ENCODE measurements at places on chromosomes 13 and 19.

DNA sequence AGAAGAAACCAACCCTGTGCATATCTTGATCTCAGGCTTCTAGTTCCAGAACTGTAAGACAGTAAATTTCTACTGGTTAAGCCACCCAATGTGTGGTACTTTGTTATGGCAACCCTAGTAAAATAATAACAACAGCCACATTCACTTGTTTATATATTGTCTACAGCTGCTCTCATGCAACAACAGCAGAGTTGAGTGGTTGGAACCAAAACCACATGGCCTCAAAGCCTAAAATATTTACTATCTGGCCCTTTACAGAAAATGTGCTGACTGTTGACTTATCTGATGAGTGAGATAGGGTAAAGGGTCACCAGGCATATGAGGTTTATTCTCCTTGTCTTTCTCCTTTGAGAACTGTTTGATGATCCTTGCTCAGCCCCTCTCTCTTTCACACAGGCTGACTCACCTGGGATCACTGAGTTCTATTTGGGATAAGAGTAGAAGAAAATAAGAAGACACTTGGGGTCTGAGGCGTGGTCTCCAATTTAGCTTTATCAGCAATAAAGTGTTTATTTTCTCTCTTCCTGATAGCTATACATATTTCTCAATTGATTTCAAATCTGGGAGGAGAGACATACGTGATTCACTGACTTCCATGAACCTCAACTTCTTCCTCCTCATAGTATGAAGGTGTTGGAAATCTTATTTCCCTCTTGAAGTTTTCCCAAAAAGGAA is 227.5 kb upstream of the STARD13 start:
- no peak for DNase-seq

GRCh38 chr13:40452741-40453334 is 213.6 kb downstream of the FOXO1 start:
- no peak for DNase-seq

- DNase-seq = no peak
Measured at GRCh38 chr13:99051768-99052455, 74.0 kb upstream of the DOCK9 start.

DNA sequence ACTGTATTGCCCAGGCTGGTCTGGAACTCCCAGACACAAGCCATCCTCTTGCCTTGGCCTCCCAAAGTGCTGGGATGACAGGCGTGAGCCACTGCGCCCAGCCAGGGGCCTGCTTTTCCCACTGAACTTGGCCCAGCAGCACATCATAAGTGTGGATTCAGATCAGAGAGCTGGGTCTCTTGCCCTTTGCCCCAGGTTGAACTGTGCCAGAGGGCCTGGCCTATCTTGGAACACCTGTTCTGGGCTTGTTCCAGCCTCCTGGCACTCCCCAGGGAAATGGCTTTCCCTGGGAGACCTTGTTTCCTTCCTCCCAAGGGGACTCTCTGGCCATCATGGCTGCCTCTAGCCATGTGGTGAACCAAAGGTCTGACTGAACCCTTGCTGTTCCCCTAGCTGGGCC is 3.4 kb downstream of the CC2D1A start:
- DNase-seq = no peak

- DNase-seq = no peak
Measured at GRCh38 chr19:38045554-38046253, 138.7 kb downstream of the SIPA1L3 start.

DNA sequence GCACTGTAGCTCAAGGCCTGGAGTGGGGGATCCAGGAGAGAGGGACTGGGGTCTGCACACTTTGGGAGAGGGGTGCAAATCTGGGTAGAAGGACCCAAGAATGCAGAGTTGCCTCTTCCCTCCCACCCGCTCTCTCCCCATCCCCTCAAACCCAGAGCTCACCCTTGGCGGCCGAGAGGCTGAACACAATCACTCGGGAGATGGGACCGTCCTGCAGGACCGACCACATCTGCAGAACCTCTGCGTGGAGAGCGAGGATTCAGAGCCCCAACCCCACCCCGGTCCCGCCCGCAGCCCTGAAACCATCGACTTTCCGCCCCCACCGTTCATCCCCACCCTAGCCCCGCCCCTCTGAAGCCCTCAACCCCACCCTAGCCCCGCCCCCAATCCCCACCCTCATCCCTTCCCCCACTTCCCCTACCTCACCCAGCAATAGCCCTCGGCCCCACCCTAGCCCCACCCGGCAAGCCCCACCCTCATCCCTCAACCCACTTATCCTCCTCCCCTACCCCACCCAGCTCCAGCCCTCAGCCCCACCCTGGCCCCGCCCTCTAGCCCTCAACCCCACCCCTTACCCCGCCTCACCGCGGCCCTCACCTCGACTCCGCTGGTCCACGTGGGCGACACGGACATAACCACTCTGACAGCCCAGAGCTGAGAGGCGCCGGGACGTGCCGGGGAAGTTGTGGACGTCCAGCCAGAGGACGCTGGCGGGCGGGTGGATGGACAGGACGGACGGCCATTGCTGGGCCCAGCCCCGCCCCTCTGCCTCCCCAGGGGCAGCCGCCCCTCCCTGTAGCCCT is 4.1 kb downstream of the KPTN start:
- DNase-seq = no peak

Measured in cerebellar cortex (tissue), 1 donor.